Activated CD8-positive, alpha-beta T cell treated with anti-CD3 and anti-CD28 coated beads for 36 hours (primary cell): ENCODE measurements at places on chromosomes 5 and 9.
A peak's percentile ranks its signal among the peaks of the same experiment; 100 is the strongest.

- peak; percentile 89 for DNase-seq
These were observed 1.5 kb upstream of the STC2 start for GRCh38 chr5:173329491-173330337.

DNA sequence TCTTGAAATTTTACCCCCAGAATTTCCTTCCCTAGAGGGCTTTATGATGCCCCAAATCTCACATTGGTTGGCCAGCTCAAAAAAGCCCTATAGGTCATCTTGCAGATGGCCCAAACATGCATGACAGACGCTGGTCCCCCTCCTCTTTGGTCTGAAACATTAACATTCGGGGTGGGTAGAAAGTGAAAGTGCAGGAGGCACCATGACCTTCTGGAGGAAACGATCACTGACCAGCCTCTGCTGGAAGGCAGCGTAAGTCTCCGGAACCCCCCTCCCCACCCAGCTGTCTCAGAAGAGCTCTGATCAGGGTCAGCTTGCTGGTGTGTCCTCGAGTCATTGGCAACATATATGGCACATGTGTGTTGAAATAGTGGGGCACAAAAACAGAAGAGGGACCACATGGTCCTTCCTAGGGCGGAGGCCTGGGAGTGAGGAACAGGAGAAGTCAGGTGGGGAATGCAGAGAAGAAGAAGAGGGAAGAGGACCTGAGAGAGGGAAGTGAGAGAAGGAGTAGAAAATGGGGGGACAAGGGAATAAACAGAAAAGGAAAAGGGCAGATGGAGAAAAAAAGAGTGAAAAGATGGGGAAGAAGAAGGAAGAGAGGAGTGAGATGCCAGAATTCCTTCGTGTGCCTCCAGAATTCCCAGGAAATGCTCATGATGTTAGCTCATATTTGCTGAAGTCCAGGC lies 46.2 kb downstream of the IL31RA start:
- no peak for DNase-seq

DNA sequence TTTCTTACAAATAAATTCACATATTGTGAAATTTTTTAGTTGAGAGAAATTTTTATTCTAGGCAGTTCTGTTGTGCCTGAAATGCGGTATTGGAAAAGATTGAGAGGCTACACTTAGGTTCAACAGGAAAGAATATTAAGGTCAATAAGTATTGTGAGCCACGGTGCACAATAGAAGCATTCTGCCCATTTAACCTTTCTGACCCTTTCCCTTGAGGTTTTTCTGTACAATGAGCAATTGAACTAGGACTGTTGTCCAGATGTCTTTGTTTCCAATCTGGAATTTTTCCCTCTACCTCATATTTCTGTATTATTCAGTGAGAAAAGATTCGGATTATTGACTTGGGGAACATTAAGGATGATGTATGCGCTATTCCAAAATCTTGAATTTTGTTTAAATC lies 205.2 kb downstream of the NR3C1 start:
- DNase-seq, result no peak

- no peak for DNase-seq
These were observed 47.7 kb upstream of the MTAP start for GRCh38 chr9:21754741-21755140.

DNA sequence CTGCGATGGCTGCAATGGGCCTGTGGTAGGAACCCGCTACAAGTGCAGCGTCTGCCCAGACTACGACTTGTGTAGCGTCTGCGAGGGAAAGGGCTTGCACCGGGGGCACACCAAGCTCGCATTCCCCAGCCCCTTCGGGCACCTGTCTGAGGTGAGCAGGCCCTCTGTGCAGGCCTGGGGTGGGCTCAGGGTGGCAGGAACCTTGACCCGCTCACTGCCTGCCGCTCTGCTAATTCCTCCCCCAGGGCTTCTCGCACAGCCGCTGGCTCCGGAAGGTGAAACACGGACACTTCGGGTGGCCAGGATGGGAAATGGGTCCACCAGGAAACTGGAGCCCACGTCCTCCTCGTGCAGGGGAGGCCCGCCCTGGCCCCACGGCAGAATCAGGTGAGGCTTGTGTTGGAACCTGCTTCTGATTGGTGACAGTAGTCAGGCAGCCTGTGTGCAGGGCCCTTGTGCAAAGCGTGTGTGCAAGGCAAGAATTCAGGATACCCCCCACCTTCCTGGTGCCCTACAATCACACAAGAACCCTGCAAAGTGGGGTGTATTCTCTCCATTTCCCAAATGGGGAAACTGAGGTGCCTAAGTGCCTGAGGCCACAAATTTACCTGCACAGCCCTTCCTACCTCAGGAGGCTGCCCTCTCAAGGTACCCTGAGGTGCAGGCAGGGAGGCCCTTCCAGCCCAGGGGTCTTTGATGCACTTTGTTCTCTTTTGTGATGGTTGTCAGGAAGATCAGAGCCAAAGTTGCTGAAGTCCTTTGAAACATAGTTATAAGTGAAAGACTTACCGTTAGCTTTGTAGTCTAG lies 3.4 kb downstream of the SQSTM1 start:
- no peak for DNase-seq

DNA sequence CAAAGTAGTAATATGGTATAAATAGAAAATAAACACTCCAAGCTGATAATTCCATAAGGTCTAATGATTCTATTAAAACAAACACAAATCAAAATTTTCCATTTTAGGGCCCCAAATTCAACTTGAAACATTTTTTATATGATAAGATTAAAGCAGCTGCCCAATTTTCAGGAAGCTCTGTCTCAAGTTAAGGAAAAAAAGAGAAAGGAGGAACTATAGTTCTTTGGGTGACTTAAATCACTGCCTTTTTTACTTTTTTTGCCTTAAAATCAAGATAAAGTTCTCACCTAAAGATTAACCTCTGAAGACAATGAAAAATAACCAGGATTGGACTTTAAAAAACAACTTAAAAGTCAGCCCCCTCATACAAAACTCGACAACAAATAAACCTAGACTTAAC lies 76.0 kb upstream of the IFNE start:
- no peak for DNase-seq

GRCh38 chr5:166412191-166412590 lies 1879.3 kb upstream of the WWC1 start:
- DNase-seq, result no peak

DNA sequence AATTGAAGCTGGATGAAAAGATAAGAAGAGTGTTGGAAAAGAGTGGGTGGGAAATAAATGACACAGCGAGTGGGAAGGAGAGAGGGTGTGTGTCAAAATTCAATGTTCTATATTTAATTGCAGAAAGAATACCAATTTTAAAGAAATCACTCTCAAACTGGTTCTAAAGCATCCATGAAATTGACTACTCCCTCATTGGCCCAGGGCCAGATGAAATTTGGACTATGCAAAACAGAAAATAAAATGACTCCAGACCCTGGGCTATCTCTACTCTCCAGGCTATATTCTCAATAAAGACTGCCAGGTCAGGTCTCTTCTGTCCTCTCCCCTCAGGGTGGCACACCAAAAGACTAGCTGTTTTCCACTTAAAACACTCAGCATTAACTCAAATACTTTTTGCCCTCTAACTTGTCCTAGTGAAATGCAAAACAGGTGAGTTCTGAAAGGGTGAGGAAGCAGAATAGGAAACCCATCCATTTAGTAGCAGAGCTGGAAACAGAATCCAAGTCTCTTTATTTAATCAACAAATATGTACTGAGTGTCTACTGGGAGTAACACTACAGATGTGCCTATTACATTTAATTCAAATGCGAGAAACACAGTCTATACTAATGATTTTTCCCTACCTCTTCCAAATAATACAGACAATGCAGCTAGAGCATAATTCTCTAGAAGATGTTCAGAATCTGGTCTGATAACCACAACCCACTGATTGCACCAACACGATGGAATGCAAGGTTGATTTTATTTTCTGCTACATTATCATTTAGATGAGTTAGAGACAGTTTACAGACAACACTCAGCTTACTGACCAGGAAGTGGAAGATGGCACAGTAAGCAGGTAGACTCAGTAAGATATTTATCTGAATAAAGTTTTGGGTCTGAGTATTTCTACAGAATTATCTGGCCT lies 42.1 kb downstream of the EFCAB9 start:
- DNase-seq, result no peak

- no peak for DNase-seq
These were observed 2.3 kb upstream of the ENG start for GRCh38 chr9:127856729-127857116.

GRCh38 chr5:66277981-66278380 lies 133.9 kb downstream of the SREK1 start:
- no peak for DNase-seq

DNA sequence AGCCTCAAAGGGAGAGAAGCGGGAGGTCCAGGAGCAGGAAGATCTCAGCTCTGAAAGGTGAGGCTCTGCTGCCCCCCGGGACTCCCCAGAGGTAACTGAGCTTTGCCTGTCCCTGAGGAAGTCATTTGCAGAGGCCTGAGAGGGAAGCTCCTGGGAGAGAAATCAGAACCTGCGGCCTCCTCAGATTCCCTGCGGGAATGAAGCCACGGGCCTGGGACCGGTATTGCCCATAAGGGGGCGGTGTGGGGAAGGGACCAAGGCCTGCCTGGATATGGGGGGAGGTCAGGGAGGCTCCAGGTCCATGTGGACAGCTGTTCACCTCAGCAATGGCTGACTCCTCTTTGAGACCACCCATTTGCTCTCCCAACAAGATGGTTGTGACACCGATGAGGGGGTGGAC lies 1.3 kb downstream of the SPATA31E1 start:
- no peak for DNase-seq

- DNase-seq, result no peak
These were observed 263.4 kb downstream of the AUH start for GRCh38 chr9:91098203-91098850.

- DNase-seq, result no peak
These were observed 148.6 kb upstream of the GAS1 start for GRCh38 chr9:87095951-87096350.

DNA sequence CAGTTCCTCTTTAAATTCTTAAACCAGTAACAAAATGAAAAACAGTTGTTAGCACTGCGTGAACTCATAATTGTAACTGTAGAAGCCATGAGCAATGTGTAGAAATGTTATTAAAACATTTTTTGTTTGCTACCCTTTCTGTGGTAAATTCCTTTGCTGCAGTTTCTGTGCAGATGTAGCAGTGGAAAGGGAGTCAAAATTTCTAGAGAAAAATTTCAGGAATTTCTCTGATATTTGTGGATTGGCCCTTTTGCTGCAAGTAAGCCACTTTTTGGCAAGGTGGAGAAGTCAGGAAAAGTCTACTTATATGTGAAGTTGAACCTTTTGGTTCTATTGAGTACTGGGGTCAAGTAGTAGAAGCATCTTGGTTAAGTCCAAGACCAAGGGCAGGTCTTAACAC lies 10.1 kb downstream of the FBXL7 start:
- DNase-seq, result no peak

GRCh38 chr9:74577956-74578355 lies 80.8 kb downstream of the RORB start:
- no peak for DNase-seq

GRCh38 chr5:107640568-107640967 lies 30.2 kb downstream of the EFNA5 start:
- no peak for DNase-seq

DNA sequence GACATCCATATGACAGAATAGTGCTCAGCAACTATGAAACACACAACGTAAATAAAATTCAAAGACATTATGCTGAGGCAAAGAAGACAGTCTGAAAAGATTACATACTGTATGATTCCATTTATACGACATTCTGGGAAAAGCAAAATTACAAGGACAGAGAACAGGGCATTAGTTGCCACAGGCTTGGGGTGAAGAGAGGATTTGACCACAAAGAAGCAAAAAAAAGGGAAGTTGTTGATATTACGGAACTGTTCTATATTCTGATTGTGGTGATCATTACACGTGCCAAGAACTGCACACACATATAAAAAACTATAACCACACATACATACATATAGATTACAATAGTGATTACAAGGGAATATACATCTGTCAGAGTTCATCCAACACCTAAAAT lies 24.1 kb downstream of the CDK5RAP2 start:
- DNase-seq, result no peak

- DNase-seq, result no peak
These were observed 101.4 kb upstream of the IRX4 start for GRCh38 chr5:1983919-1984695.

- no peak for DNase-seq
These were observed 316.1 kb downstream of the GADD45G start for GRCh38 chr9:89920951-89921350.

DNA sequence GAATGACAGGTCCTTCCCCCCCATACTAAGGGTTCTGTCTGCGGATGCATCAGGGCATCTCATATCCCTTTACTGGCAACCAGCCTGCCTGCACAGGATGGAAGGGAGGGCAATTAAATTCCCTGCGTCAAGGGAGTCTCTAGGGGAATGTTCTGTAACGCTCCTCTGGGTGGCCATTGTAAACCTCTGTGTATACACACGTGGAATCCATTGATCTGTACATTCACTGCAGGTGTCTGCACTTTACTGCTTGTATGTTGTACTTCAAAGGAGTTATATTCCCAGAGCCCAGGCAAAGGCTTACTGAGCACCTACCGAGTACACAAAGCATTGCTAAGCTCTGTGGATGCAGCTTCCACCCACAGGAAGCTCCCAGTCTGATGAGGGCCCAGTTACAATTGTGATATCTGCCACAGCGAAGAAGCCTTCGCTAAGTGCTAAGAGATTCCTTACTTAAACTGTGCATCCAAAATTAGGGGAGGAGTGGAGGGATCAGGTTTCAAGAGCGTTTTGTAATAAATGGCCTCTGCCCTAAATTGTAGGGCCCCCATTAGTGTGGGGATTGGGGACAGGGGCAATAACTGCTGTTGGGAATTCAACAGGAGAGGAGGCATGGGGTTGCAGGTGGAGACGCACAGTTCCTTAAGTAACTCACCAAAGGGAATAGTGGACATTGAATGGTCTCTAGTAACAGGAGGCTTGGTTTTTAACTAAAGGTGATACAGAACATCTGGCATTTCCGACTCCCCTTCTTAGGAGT lies 1.5 kb upstream of the RETREG1 start:
- DNase-seq, result no peak

DNA sequence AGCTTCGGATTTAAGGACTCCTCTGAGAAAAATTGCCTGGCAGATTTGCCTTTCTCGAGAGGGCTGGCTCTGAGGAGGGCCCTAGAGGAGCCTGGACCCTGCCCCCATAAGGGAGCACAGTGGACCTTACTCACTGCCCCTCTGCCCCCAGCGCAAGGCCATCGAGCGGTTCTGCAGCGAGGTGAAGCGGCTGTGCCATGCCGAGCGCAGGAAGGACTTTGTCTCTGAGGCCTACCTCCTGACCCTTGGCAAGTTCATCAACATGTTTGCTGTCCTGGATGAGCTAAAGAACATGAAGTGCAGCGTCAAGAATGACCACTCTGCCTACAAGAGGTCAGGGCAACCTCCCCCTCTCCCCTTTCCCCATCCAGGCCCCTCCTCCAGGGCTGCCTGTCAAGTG lies 34.6 kb downstream of the CYFIP2 start:
- no peak for DNase-seq

GRCh38 chr9:30280229-30280900 lies 2104.1 kb upstream of the ACO1 start:
- no peak for DNase-seq

GRCh38 chr9:130156672-130157071 lies 15.5 kb upstream of the NCS1 start:
- no peak for DNase-seq

DNA sequence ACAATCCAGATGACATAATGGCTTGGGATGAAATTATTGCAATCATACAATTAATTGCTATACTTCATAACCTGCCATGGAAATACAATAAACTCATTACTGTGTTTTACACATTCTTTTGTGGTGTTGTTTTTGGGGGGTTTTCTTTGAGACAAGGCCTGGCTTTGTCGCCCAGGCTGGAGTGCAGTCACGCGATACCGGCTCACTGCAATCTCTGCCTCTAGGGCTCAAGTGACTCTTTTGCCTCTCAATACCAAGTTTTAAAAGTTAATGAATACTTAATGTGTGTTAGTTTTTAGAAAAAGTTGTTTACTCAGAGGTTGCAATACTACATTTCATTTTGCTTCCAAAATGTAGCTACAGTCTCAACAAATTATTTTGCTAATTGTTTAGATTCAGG lies 598.4 kb downstream of the CHSY3 start:
- DNase-seq, result no peak
